ENCODE measurements at places on chromosomes 5 and 9.

GRCh38 chr5:122965111-122965510 lies 71.4 kb downstream of the PPIC start:
- no peak for DNase-seq

- DNase-seq: no peak
Observed at GRCh38 chr5:41790038-41790776, 80.0 kb downstream of the OXCT1 start.

DNA sequence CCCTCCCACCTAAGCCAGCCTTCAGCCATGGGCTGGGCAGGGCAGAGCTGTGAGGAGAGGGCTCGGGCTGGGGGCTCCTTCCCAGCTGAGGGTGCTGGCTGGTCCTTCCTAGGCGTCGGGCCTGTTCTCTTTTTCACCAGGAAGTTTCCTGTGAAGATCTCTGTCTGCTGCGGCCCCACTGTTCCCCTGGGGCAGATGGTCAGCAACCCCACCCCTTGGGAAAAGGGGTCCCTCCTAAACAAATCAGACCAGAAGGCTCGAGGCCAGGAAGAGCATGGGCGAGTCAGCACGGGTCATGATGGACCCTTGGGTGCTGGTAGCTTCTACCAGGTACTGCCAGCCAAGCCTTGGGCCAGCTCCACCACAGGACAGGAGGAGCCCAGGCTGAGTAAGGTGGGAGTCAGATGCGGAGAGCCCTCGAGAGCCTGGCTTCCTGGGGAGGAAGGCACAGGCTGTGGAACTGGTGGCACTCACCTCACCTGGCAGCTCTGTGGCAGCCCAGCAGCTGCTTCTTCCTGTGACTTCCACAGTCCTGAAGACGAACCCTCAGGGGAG lies 3.5 kb downstream of the CACNA1B start:
- no peak for DNase-seq

- DNase-seq: peak; percentile 55
Observed at GRCh38 chr5:139710319-139711066, 62.3 kb downstream of the CXXC5 start.

DNA sequence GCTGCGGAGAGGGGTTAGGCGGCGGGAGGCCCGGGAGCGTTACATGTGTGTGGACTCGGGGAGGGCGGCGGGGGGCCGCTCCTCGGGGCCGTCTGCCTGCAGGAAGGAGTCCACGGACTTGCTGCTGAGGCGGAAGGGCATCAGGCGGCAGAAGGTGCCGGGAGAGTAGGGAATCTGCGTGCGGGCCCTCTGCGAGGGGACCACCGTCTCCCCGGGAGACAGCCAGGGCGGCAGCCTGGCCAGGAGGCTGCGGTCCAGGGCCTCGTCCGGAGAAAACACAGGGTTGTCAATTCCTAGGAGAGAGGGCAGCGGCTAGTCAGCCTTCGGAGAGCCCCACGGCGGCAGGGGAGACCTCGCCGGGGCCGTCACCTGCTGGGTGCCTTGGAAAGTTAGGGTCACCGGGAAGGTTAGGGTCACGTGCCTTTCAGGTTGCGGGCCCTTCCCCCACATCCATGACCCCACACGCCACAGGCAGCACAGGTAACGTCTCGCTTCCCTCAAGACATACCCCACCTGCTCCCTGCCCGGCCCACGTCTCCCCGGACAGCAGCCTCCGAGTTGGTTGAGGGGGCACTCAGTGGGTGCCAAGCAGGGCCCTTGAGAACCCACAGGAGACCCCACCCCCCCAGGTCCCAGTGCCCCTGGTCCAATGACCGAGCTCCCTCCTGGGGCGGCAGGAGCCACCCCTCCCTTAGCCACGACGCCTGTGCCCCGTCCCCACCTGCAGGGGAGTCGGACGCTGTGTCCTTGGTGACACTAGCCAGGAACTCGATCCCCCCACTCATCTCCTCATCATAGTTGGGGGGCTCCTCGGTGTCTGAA lies 32.1 kb downstream of the EXOC3 start:
- peak; percentile 23 for DNase-seq

DNA sequence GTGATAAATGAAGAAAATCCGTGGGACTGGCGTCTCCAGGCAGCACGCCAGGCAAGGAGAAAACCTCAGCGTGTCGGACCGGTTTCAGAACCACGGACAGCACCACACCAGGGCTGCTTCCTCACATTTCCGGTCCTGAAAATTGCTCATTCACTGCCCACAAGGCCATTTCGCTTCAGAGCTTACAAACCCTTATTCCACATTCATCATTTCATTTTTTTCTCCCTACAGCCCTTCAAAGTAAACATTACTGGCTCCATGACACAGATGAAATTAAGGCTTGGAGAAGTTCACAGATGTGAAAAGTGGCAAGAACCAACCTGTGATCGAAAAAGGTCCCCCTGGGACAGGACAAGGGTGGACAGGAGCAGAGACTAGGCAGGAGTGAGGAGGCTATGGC lies 1.5 kb upstream of the GPRIN1 start:
- peak; percentile 94 for DNase-seq

DNA sequence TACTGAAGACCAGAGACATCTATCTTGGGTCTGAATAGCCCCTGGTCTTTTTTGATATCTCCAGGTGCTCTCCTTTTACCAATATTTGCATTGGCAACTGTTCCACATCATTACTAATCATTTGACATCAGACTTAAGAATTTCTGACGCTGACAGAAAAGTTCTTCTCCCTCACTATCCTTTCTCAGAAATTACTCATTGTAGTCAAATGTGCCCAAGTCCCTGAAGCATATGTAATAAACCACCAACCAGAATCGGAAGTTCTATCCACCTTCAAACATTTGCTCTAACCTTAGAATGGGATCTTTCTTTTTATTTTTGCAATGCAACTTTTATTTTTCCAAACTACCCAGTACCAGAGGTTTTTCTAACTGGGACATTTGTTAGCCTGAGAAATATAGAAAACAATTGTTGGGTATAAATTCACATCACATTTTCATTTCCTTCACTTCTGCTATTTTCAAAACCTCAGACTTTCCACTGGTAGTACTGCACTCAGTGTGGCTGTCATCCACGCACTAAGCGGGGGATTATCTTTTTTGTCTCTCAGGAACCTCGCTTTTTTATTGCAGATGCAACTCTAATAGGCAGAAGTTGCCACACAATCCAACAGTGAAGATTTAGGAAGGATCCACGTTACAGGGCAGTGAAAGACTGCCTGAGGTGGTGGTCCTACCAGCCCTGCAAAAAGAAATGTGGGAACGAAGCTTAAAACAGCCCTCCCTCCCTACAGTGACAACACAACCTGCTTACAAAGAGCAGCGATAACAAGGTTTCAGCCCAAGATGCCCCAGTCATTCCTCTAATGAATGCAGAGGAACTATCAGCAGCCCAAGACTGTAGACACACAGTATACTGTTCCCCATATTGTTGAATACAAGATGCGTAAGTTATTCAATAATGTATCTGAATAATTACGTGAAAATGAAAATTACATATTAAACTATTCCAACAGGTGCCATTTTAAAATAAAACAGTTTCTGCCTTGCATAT lies 201.2 kb downstream of the EBF1 start:
- no peak for DNase-seq

DNA sequence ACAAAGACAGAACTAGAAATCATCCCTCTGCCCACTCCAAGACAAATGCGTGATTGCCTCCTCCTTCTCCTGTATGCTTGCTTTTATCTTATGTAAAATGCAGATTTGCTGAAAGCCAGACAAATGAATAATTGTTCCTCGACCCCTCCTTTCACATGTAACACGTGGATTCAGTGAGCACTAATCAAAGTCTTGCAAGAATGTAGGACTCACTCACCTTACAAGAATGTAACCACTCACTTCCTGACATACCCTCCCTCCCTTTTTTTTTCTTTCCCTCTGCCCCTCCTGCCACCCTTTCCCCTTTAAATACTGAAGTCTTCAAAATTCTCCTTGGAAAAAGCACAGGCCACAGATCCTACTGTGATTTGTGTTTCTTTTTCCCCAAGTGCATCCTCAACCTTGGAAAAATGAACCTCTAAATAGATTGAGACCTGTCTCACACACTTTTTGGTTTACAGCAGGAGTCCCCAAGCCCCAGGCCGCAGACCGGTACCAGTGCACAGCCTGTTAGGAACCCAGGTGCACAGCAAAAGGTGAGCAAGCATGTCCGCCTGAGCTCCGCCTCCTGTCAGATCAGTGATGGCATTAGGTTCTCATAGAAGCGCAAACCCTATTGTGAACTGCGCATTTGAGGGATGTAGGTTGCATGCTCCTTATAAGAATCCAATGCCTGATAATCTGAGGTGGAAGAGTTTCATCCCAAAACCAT lies 29.4 kb upstream of the HSD17B3 start:
- DNase-seq: peak; percentile 14

- DNase-seq: no peak
Observed at GRCh38 chr5:158998793-158999325, 100.9 kb downstream of the EBF1 start.

DNA sequence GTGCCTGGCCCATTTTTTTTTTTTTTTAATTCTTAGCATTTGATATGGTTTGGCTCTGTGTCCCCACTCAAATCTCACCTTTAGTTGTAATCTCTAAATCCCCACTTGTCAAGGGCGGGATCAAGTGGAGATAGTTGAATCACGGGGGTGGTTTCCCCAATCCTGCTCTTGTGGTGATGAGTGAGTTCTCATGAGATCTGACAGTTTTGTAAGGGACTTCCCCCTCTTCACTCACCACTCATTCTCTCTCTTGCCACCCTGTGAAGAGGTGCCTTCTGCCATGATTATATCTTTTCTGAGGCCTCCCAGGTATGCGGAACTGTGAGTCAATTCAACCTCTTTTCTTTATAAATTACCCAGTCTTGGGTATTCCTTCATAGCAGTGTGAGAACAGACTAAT lies 27.2 kb downstream of the NDUFAF2 start:
- no peak for DNase-seq

DNA sequence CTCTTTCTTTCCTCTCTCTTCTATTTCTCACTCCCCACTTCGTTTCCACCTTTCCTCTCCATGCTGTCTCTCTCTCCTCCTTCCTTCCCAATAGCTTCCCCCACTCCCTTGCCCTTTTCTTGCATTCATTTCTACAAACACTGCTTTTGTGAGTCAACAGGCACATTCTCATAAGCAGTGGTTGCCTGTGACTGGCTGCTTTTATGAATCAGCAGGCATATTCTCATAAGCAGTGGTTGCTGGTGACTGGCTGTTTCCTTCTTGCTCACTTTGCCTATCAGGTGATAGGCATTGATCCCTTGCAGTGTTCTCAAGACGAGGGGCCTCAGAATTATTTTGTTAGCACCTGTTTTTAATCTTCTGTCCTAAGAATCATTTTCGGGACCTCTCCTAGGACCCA lies 116.1 kb upstream of the ACTBL2 start:
- DNase-seq: peak; percentile 34

- no peak for DNase-seq
Observed at GRCh38 chr5:94754824-94755223, 136.4 kb downstream of the SLF1 start.

DNA sequence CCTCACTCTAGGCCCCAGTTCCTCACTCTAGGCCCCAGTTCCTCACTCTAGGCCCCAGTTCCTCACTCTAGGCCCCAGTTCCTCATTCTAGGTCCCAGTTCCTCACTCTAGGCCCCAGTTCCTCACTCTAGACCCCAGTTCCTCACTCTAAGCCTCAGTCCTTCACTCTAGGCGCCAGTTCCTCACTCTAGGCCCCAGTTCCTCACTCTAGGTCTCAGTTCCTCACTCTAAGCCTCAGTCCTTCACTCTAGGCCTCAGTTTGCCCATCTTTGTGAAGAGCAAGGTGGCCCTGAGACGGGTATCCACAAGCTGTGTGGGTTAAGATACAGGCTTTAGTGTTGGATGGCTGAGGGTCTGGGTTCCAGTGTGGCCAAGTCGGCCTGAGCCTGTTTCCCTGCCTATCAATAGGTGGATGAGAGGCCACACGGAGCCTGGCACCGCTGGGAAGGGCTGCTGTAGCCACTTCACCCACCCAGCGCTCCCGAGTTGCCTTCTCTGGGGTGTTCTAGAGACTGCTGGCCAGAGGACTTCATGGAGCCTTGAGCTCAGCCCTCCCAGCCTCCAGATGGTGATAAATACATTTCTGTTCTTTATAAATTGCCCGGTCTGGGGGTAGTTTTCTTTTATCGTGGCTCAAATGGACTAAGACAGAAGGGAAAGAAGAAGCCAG lies 150.2 kb downstream of the RXRA start:
- DNase-seq: no peak

DNA sequence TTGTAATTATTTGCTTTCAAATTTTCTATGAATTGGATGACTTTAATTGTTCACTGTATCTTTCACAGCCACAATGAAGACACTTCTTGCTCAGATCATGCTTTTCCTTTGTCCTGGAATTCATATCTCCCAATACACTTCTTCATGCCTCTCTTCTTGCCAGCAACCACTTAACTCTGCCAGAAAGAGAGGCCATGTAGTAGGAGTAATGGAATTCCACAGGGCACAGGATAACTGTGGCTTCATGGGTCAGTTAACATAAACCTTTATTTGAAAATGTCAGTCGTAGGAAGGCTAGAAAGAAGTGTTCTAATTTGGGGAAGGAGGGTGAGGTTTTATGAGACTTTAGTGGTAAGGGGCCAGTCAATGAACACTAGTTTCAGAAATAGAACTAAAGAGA lies 190.3 kb downstream of the TMEM167A start:
- no peak for DNase-seq

DNA sequence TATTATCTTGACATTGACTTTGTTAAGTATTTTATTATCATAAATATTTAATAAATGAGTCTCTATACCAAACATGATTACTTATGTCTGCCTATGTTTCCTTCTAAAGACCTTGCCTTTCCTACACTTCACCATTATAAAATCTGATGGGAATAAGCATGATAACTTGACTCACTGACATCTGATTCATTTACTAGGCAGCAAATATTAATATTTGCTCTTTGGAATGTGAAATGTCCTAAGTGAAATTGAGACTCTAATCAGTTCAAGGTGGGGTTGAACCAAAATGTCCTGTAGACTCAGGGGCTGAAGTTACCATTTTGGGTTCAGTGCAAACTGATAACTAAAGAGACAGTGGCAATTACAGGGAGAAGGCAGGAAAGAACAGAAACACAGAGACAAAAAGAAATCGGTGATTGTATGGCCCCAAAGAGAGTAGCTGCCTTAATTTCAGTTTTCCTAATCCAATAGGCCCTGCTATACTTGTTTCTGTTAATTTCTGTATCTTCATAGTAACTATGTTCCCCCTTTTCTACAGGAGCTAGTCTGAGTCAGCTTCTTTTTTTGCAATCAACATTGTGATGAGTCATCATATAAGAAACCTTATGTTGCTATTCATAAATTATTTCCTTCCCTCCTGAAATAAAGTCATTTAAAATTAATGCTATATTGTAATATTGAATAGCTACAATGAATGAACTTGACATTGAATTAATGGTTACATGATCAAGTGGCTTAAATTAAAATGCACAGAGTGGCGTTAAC lies 296.8 kb downstream of the PDE4D start:
- DNase-seq: peak; percentile 59

- DNase-seq: peak; percentile 59
Observed at GRCh38 chr9:127608104-127608966, 3.7 kb upstream of the STXBP1 start.

GRCh38 chr9:122051351-122052321 lies 41.5 kb downstream of the TTLL11 start:
- no peak for DNase-seq

- no peak for DNase-seq
Observed at GRCh38 chr5:133372293-133372937, 239.9 kb downstream of the FSTL4 start.
